ENCODE measurements at places on chromosomes 13 and 19.

DNA sequence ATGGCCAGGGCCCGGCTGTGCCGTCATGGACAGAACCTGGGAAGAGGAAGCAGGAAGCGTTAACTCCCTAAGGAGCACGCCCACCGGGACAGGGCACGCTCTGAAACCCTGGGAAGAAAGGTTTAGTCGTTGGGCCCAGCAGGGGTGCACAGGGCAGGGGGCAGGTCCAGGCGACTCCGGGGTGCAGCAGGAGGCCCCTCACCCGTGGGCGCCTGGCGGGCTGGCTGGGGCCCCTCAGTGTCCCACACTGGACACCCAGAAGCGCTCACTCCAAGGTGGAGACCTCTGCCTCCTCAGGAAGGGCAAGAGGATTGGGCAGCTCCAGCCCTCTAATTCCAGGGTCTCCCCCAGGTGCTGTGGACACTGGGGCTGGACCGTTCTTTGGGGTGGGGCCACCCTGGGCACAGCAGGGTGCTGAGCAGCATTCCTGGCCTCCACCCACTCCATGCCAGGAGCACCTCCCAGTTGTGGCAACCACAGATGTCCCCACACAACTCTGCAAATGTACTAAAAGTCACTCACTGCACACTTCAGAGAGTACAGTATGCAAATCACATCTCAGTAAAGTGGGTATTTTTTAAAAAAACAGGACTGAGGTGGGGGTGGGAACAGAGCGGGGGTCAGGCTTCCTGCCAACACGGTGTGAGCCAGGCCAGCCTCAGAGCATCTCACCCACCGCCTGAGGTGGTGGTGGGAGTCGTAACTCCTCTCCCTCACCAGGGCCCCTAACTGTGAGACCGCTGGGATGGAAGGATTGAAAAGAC, 35.2 kb downstream of the PIP5K1C start:
- no peak for DNase-seq

GRCh38 chr13:99464441-99464949, 36.8 kb upstream of the TM9SF2 start:
- no peak for DNase-seq

DNA sequence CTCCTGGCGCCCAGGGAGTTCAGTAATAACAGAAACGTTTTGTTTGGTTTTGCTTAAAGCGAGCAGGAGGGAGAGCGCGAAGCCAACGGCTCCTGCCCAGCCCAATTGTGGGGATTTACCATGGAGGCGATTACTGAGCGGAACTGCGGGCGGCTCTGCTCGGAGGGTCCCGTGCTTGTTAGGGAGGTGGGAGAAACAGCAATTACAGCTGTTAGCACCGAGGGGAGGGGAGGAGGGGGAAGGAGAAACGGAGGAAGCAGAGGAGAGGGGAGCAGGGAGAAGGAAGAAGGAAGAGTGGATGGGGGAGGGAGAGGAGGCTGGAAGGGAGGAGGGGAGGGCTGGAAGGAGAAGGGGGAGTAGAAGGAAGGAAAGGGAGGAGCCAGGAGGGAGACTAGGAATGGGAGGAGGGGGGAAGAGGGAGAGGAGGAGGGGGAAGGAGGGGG, 7.7 kb upstream of the ONECUT3 start:
- no peak for DNase-seq

GRCh38 chr13:35836446-35836845, 294.7 kb downstream of the DCLK1 start:
- no peak for DNase-seq

DNA sequence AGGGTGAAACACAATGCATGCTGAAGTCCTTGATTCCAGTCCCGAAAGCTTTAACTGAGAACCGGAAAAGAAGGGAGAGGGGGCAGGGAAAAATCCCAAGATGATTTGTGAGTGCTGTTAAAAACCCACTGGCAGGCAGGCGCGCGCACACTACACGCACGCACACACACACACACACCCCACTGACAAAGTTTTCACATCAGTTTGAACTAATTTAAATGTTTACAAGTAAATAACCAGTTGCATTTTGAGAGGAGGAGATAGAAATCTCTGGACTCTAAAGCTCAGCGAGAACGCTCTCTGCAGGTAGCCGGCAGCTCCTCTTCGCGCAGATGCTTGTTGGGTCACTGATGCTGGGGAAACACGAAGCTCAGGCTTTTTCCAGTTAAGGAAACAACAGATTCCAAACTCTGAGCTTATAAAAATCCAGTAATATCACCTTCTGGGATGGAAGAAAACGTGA, 818 bp upstream of the SLITRK1 start:
- no peak for DNase-seq

GRCh38 chr19:39139971-39140453, 14.4 kb downstream of the PAK4 start:
- no peak for DNase-seq

- DNase-seq: no peak
Observed at GRCh38 chr13:30120133-30120822, 187.1 kb downstream of the KATNAL1 start.

GRCh38 chr19:8111376-8111775, 38.0 kb downstream of the FBN3 start:
- DNase-seq: no peak

- DNase-seq: no peak
Observed at GRCh38 chr13:36212789-36213188, 1.6 kb downstream of the SOHLH2 start.

DNA sequence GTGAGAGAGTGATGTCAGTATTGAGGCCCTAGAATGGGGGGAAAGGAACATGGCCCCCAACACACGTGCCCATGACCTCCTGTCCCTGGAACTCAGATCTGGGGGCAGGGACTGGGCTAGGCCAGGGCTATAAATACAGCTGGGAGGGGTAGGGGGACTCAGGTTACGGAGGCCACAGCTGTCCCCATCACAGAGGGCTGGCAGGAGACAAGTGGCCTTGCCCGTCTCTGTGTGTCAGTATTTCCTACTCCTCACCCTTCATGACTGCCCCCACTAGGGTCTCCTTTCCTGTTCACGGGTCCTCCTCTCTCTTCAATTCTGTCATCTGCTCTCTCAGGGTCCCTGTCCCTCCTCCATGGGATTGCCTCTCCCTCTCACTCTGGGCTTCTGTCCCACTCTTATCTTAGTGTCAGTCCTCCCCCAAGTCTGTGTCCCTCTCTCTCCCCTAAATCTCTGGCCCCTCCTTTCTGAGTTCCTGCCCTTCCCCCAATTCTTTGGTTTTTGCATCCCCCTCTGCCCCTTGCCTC, 687 bp upstream of the HRC start:
- no peak for DNase-seq

GRCh38 chr13:54637366-54637765, 1608.8 kb downstream of the OLFM4 start:
- DNase-seq: no peak

DNA sequence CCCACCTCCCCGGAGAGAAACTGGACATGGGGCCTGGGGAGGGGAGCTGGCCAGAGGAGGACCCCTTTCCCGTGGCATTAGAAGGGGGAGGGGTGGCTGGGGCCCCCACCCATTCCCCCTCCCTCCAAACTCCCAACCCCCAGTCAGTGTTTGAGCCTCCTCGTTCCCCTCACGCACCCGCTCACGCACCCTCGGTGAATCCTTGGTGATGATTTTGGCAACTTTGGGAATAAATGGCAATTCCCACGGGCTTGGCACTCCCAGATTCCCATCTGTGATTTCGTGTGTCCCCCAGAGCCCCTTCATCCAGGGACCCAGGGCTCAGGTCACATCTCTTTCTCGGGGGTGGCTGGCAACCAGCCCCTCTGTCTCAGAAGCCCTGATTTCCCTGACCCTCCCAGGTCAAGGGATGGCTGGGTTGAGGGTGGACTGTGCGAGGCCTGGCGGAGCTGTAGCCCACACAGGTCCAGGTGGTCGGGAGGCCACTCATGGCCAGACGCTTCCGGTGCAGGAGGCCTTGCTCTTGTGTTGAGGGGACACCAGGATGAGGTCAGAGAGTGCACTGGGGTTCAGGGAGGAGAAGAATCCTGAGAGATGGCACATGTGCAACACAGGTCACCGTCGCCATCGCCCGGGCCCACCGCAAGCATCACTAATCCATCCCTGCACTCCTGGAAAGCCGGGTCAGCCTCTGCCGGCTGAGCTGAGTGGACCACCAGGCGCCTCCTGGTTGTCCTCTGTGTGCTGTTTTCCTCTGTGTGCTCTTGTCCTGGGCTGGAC, 20.7 kb downstream of the EPN1 start:
- no peak for DNase-seq

GRCh38 chr13:34816908-34817665, 125.0 kb upstream of the NBEA start:
- DNase-seq: no peak

- DNase-seq: no peak
Observed at GRCh38 chr19:13018035-13018914, 23.0 kb downstream of the NFIX start.

- DNase-seq: no peak
Observed at GRCh38 chr19:48095612-48096175, 14.9 kb downstream of the PLA2G4C start.

- DNase-seq: no peak
Observed at GRCh38 chr19:1725100-1726064, 27.9 kb upstream of the ONECUT3 start.

GRCh38 chr13:29503041-29503837, 92.2 kb downstream of the SLC7A1 start:
- no peak for DNase-seq

- DNase-seq: no peak
Observed at GRCh38 chr13:99374994-99375737, 68.0 kb upstream of the GPR183 start.

GRCh38 chr19:10643172-10643967, 10.8 kb upstream of the ILF3 start:
- no peak for DNase-seq

DNA sequence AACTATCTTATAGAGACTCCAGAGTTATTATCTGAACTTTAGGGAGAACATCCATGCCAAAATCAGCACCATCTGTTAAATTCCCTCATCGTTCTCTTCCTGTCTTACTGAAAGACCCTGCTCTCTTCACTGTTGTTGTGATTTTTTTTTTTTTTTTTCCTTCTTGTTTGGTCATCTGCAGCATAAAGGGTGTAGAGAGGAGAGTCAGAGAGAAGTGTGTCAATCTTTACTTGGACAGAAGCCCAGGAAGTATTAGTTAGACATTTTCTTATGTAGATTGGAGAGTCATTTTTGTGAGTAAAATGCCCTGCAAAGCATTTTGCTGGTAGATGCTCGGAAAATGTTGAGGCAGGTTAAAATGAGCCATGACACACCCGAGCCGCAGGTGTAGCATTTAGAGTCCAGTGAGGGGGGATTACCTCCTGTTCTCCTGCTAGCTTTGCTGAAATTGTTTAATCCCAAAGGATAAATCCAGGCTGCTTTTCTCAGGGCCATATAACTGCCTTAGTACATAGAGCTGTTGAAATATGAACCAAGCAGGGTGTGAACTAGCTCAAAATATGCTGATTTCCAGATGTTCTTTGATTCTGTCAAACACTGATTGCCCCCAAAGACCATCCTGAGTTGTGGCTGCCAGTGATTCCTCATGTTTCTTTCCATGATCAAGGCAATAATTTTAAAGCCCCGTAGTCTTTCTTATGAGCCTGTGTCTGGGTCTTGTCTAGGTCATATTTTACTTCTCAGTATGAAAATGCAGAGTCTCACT, 143.5 kb downstream of the DCT start:
- DNase-seq: no peak

DNA sequence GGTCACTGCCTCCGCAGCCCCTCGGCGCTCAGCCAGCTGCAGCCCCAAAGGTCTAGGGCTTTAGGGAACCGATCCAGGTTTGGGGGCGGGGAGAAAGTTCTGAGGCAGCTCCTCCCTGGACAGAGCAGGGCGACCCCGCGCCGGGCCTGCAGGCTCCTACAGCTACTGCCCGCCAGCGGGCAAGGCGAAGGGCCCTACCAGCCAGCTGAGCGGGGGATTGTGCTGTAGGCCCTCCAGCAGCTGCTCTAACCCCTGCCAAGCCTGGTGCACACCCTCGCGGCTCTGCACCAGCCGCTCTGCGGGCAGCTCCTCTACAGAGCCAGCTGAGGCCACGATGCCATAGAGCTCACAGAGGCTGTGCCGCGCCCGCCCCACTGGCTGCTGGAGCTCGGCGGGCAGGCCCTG, 14.0 kb downstream of the PLIN4 start:
- no peak for DNase-seq

- no peak for DNase-seq
Observed at GRCh38 chr13:99980824-99981734, 505 bp upstream of the ZIC2 start.

DNA sequence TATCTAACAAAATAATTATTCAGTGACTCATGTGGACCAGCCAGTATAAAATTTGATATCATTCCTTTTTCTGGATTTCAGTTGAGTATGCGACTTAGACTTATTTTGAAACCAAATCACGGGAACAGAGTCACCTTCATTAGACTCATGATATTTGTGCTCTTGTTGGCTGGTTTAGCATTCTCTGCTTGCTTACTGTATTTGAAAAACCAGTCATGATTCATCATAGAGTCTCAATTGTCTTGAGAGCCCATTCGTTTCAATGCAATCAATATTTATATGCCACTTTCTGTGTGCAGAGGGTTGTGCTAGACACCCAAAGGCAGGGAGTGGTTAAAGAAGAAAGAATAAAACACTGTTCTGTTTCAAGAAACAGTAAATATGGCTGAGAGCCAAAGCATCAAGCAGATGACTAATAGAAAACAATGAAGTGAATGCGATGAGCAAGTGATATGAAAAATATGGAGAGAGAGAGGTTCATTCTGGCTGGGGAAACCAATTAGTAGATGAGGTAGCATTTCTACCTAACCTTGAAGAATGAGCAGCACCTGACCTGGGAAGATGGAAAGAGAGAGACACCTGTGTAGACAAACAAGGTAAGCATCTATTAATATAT, 99.6 kb upstream of the MBNL2 start:
- no peak for DNase-seq

- no peak for DNase-seq
Observed at GRCh38 chr19:15280048-15280725, 47.9 kb upstream of the EPHX3 start.

DNA sequence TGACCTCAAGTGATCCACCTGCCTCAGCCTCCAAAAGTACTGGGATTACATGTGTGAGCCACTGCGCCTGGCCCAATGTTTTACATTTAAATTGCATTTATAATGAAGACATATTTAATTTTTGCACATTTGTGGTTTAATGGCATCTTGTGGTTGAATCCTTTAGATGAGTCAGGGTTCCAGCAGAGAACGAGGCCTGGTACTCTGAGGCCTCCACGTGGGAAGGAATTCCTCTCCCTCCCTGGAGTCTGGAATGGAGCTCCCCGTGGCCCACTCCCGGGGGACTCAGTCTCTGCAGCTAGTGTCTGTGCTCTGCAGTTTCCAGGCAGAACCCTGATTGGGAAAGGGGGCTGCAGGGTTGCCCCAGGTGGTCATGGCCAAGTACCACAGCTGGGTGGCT, 24.2 kb downstream of the ZFR2 start:
- DNase-seq: no peak

- no peak for DNase-seq
Observed at GRCh38 chr13:46947425-46948191, 50.8 kb upstream of the HTR2A start.
